Sigmoid colon (tissue), 7 donors: ENCODE measurements at places on chromosomes 12 and 14. TPM values are rescaled to one million over a fixed set of nuclear protein-coding genes. Genes with fewer than 3 reads are reported as not detected.

DNA sequence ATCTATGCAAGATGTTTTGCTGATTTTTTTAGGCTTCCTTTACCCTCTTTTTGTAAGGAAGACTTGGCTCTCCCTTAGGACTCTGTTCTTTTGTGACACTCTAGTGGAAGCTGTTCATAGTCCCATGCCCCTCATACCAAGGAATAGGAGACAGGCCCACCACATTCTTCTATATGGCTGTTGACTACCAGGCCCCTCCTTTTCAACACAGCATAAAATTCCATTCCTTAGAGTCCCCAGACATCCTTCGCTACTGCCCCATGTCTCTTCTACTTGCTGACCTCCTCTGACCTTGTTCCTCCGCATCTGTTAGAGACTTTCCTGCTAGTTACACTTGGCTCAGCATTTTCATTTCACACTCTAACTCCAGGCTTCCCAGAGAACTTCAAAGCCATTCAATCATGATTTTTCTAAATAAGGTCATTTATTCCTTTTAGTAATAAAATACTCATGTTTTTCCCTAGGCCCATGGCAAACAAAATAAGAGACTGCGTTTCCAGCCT is 9.7 kb downstream of the PIK3C2G start:
- no peaks in the 10 kb centered on the region for H3K36me3 ChIP-seq
- H3K4me3 ChIP-seq, result no peak overlapping the region
- DNase-seq, result no peak

IFNG-AS1 gene
- not detected for total RNA-seq

GPRC5D gene
- total RNA-seq, result not detected

- no peaks in the 10 kb centered on the region for H3K36me3 ChIP-seq
- no peak for DNase-seq
- no peaks in the 10 kb centered on the region for H3K27me3 ChIP-seq
- H3K27ac ChIP-seq, result no peak overlapping the region
- no peaks in the 10 kb centered on the region for H3K4me1 ChIP-seq
These were observed 355.3 kb downstream of the GLT1D1 start for GRCh38 chr12:129208566-129208965.

GRCh38 chr12:17060260-17060659 is 454.3 kb upstream of the LMO3 start:
- H3K27ac ChIP-seq, result no peak overlapping the region
- no peaks in the 10 kb centered on the region for H3K27me3 ChIP-seq
- no peak overlapping the region for H3K4me3 ChIP-seq
- DNase-seq, result no peak
- no peaks in the 10 kb centered on the region for H3K36me3 ChIP-seq

DNA sequence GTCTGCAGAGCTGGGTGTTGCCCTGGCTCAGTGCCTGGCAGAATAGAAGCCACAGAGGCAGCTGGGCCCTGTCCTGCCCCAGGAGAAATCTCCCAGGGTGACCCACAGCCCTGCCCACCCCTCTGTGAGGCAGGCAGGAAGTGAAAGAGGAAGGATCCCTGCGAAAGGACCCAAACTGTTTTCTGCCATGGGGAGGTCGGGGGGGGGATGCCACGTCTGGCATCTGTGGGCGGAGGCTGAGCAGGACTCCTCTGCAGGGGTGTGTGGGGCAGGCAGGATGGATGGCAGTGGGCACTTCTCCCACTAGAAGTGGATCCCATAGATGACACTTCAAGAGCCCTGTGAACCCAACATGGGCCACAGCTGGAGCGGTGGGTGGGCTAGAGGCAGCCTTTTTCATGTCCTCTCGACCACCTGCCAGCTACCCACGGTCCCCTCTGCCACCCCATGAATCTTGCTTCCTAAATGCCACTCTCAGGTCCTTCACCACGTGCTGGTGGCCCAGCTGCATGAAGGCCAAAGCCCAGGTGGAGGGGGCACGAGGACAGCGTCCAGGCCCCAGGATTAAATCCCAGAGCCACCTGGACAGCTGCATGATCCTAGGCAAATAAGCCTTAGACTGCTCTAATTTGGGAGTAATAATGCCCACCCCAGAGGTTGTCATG is 3.6 kb downstream of the PAPLN start:
- no peak overlapping the region for H3K4me3 ChIP-seq
- H3K27ac ChIP-seq, result peak overlapping the region; percentile 57
- peak; percentile 66 for DNase-seq
- peaks cover 61% of the 10 kb centered on the region for H3K4me1 ChIP-seq
- no peaks in the 10 kb centered on the region for H3K36me3 ChIP-seq
- H3K27me3 ChIP-seq, result peaks cover 42% of the 10 kb centered on the region

- no peaks in the 10 kb centered on the region for H3K4me1 ChIP-seq
- no peak for DNase-seq
- H3K4me3 ChIP-seq, result no peak overlapping the region
- no peaks in the 10 kb centered on the region for H3K36me3 ChIP-seq
- no peak overlapping the region for H3K27ac ChIP-seq
- H3K27me3 ChIP-seq, result peaks cover 7% of the 10 kb centered on the region
These were observed 40.7 kb downstream of the NEUROD4 start for GRCh38 chr12:55060470-55060869.

DNA sequence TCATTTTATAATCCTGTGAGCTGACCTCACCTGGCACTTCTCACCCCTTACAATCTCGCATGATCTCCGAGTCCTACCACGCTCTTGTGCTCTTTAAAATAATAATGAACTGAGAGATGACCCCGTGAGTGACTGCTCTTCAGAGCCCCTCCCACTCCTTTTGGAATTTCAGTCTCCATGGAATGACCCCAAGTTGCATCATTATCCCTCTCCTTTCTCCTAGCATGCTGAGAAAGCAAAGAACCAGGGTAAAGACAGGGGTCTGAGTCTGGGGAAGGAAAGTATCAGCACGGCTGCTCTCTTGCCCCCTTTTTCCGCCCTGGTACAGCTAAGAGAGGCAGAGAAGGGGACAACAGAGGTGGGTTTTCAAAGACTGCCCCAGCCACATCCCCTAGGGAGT is 178.3 kb upstream of the PLEKHA5 start:
- no peaks in the 10 kb centered on the region for H3K27me3 ChIP-seq
- no peak overlapping the region for H3K27ac ChIP-seq
- H3K4me1 ChIP-seq, result no peaks in the 10 kb centered on the region
- no peak overlapping the region for H3K4me3 ChIP-seq
- no peaks in the 10 kb centered on the region for H3K36me3 ChIP-seq

KIF21A gene
- 17.6 TPM for total RNA-seq

ST8SIA1 gene
- 57.3 TPM for total RNA-seq

DNA sequence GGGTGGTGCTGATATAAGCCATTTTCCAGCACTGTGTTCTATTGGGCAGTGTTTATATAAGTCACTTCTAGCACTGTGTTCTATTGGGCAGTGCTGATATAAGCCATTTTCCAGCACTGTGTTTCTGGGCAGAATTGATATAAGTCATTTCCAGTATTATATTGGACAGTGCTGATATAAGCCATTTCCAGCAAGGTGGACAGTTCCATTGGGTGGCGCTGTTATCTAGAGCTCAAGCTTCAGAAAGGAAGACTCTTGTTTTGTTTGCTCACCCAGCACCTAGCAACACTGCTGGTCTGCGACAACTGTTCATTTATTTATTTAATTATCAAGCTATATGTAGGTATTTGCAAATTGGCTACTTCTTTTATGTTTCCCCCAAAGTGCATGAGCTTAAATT is 690.3 kb downstream of the AACS start:
- H3K4me1 ChIP-seq, result no peaks in the 10 kb centered on the region
- no peaks in the 10 kb centered on the region for H3K36me3 ChIP-seq
- no peak for DNase-seq
- no peak overlapping the region for H3K4me3 ChIP-seq
- no peaks in the 10 kb centered on the region for H3K27me3 ChIP-seq

GRCh38 chr12:69123919-69124638 is 115.3 kb upstream of the CPSF6 start:
- H3K27ac ChIP-seq, result no peak overlapping the region
- no peaks in the 10 kb centered on the region for H3K27me3 ChIP-seq
- H3K4me1 ChIP-seq, result no peaks in the 10 kb centered on the region
- DNase-seq, result no peak
- H3K36me3 ChIP-seq, result no peaks in the 10 kb centered on the region
- H3K4me3 ChIP-seq, result no peak overlapping the region

GRCh38 chr14:24313913-24314312 is 2.6 kb downstream of the LTB4R start:
- H3K4me3 ChIP-seq, result no peak overlapping the region
- H3K36me3 ChIP-seq, result no peaks in the 10 kb centered on the region
- no peak for DNase-seq
- peaks cover 5% of the 10 kb centered on the region for H3K27me3 ChIP-seq
- H3K4me1 ChIP-seq, result peaks cover 36% of the 10 kb centered on the region
- H3K27ac ChIP-seq, result peak overlapping the region; percentile 81

COX8C gene
- not detected for total RNA-seq

- H3K27ac ChIP-seq, result no peak overlapping the region
- no peaks in the 10 kb centered on the region for H3K36me3 ChIP-seq
- DNase-seq, result no peak
- H3K27me3 ChIP-seq, result no peaks in the 10 kb centered on the region
- no peak overlapping the region for H3K4me3 ChIP-seq
These were observed 316.5 kb upstream of the OR4E1 start for GRCh38 chr14:21990116-21990515.

ERBB3 gene
- total RNA-seq, result 17.5 TPM

CACNA1C gene
- total RNA-seq, result 213 TPM

DNA sequence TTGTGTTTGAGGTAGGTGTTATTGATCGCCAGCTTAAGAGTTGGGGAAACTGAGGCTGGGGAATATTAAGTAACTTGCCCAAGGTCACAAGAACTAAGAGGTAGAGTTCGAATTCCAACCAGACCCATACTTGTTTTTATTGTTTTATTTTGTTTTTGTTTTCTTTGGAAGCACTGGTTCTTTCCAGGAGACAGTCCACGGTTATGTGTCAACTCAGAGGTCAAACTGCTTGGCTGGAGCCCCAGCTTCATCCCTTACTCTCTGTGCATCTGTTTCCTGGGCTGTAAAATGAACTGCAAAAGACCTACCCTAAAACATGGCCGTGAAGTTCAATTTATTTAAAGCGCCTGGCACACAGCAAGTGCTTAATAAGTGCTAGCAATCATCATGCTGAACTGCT is 74.4 kb upstream of the MAP1LC3B2 start:
- no peak overlapping the region for H3K27ac ChIP-seq
- no peak overlapping the region for H3K4me3 ChIP-seq
- H3K36me3 ChIP-seq, result no peaks in the 10 kb centered on the region
- H3K4me1 ChIP-seq, result no peaks in the 10 kb centered on the region
- no peaks in the 10 kb centered on the region for H3K27me3 ChIP-seq

DNA sequence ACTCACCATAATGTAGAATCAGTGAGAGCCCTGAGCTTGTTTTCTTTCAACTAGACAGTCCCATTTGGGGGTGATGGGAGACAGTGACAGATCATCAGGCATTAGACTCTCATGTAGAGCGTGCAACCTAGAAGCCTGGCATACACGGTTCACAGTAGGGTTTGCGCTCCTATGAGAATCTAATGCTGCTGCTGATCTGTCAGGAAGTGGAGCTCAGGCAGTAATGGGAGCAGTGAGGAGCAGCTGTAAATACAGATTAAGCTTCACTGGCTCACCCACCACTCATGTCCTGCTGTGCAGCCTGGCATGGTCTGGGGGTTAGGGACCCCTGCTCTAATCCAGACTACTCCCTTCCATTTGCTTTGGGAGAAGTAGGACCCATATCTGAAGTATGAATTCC is 55.6 kb downstream of the FNTB start:
- no peak for DNase-seq
- H3K36me3 ChIP-seq, result no peaks in the 10 kb centered on the region
- H3K27me3 ChIP-seq, result no peaks in the 10 kb centered on the region
- H3K4me1 ChIP-seq, result peaks cover under 1% of the 10 kb centered on the region

DNA sequence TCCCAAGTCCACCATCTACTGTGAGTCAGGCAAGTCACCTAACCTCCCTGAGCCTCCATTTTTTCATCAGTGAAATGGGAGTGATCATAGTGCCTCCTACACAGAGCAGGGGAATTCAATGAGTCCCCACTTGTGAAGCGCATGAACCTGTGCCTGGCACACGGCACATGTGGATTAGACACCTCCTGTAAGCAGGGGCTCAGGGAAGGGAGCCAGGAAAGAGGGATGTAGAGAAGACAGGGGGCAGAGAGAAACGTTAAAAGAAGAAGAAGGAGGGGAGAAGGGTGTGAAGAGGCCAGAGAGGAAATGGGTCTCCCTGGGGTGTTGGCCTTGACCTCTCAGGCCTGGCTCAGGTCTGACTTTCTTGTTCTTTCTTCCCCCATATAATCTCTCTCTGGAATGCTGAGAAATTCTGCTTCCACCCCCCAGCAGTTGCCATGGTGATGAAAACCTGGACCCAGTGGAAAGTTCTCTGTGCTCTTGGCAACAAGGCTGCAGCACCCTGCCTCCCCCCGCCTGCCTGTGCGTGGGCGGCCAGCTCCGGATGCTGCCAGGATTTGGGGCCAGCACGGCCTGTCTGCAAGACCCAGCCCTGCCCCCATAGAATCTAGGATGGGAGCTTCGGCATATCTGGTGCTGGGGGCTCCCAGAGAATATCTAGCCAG is 94.5 kb downstream of the CALM1 start:
- no peaks in the 10 kb centered on the region for H3K36me3 ChIP-seq
- H3K27me3 ChIP-seq, result no peaks in the 10 kb centered on the region
- H3K4me3 ChIP-seq, result no peak overlapping the region
- peaks cover 25% of the 10 kb centered on the region for H3K4me1 ChIP-seq

DNA sequence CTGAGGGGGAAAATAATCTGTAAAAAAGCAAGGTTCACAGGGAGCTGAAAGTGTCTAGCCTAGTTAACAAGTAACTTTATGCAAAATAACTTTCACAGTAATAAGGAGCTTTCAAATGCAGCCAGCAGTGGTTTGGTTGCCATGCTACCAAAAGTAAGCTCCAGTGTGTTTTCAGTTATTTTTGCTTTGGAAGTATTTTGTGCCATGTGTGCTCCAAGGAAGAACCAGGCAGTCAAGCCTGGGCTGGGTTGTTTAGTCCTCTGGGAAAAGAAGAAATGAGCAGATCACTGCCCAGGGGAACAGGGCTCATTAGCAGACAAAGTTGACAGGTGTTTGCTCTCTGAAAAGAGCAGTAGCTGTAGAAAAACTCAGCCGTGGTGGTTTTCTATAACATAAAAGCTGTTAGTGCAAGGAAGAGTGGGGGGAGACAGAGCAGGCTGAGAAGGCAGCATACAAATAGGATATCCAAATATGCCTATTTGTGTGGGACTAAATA is 92.8 kb upstream of the TMTC2 start:
- H3K4me1 ChIP-seq, result no peaks in the 10 kb centered on the region
- H3K27ac ChIP-seq, result no peak overlapping the region
- no peaks in the 10 kb centered on the region for H3K36me3 ChIP-seq
- DNase-seq, result no peak
- H3K4me3 ChIP-seq, result no peak overlapping the region
- H3K27me3 ChIP-seq, result no peaks in the 10 kb centered on the region

GRCh38 chr12:52278575-52279421 is 4.4 kb downstream of the KRT86 start:
- peak; percentile 89 for DNase-seq
- H3K36me3 ChIP-seq, result no peaks in the 10 kb centered on the region
- H3K4me1 ChIP-seq, result peaks cover 31% of the 10 kb centered on the region
- no peaks in the 10 kb centered on the region for H3K27me3 ChIP-seq

GRCh38 chr12:107461222-107461975 is 224.2 kb upstream of the PWP1 start:
- no peaks in the 10 kb centered on the region for H3K36me3 ChIP-seq
- no peaks in the 10 kb centered on the region for H3K4me1 ChIP-seq
- no peak overlapping the region for H3K27ac ChIP-seq
- no peak overlapping the region for H3K4me3 ChIP-seq

TMEM116 gene
- 8.6 TPM for total RNA-seq

CRADD gene
- 64.5 TPM for total RNA-seq
